ENCODE measurements at places on chromosomes 4 and X.

DNA sequence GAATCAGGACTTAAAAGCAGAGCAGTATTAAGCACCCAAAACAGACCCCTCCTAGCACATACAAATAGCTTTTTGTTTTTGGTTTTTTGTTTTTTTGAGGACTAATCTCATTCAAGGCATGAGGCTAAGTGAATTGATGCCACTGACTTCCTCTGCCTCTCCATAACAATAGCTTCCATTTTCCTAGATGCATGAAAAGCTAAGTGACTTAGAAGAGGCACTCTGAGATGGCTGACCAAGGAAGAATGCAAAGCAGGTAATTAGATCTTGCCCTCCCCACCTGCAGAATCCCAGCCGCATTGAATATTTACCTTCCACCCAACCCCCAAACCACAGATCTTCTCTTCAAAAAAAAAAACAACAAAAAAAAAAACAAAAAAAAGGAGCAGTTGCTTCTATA is 7.4 kb upstream of the KDR start:
- DNase-seq, result no peak

- DNase-seq, result no peak
These were observed 182.9 kb upstream of the PBDC1 start for GRCh38 chrX:75989806-75990590.

DNA sequence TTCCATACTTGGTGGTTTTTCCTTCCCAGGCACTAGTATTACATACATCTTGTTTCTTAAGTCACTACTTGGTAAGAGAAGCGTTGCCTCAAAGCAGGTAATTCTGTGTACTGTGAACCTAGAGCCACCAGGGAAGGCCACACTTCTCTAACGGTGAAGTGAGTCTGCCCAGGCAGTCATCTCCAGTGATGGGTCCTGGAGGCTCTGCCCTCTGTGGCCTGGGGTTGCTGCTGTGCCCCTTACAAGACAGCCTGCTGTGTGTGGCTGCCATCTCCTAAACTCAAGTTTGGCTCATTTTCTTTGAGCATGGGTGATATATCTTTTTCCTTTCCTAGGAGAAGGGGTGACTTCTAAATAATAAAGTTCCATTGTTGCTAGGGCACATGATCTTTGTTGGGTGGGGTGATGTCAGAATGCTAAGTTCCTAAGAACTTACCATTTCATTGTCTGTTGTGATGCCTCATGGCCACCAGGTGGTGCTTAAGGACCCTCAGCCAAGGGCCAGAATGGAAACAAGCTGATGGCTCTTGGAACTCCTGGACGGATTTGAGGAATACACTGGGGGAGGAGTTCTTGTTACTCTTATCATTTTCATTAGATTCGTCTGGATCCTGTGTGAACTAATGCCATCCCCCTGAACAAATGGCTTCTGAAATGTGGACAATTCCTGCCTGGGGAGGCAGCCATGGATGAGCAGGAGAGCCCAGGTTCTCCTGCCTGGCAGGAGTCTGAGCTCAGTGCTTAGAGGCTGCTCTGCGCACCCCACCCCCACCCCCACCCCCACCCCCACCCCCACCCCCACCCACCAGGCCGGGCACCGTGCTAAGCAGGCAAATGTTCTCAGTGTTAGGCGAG is 41.1 kb upstream of the WDR1 start:
- DNase-seq, result peak; percentile 64

DNA sequence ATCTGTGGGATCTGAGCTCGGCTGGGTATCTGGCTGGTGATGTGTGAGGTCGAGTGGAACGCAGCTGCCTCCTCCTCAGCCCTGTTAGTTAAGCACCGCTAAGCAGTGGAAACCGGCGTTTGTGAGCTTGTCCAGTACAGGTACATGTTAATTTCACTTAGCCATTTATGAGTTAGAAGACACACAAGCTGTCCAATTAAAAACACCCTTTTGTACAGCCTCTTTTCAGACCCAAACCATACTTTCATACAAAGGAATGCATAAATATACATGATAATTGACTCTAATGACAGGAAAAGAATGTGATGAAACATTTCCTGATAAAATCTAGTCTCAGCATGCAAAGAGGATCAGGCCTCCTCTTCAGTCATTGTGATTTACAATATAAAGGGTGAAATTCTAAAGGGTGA is 163.6 kb upstream of the FAT1 start:
- DNase-seq, result peak; percentile 22

GRCh38 chr4:150126201-150126863 is 48.1 kb downstream of the DCLK2 start:
- no peak for DNase-seq

- DNase-seq, result no peak
These were observed 558.2 kb upstream of the NDST4 start for GRCh38 chr4:115671581-115671980.

- DNase-seq, result no peak
These were observed 66.6 kb downstream of the ATP10D start for GRCh38 chr4:47551682-47552081.

GRCh38 chr4:61143461-61143860 is 56.7 kb upstream of the ADGRL3 start:
- DNase-seq, result no peak

- no peak for DNase-seq
These were observed 146.7 kb upstream of the PITX2 start for GRCh38 chr4:110769578-110769977.

DNA sequence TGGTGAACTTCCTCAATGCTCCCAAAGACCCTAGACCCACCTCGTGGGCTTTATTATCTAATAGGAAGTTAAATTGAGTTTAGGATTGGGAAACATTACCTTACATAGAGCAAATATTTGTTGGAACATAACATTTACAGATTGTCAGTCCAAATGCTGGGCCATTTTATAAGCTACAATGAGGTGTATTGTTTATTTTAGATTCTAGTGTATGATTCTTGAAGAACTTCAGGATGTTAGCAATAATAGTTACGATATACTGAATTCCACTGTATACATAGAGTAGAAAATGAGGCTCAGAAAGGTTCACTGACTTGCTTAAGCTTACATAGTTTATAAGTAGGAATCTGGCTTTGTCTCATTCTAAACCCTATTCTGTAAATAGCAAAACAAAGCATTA is 37.4 kb downstream of the PAQR3 start:
- no peak for DNase-seq

GRCh38 chr4:47239649-47240048 is 208.3 kb downstream of the GABRB1 start:
- no peak for DNase-seq

- no peak for DNase-seq
These were observed 128.7 kb downstream of the OPHN1 start for GRCh38 chrX:68304602-68305001.

DNA sequence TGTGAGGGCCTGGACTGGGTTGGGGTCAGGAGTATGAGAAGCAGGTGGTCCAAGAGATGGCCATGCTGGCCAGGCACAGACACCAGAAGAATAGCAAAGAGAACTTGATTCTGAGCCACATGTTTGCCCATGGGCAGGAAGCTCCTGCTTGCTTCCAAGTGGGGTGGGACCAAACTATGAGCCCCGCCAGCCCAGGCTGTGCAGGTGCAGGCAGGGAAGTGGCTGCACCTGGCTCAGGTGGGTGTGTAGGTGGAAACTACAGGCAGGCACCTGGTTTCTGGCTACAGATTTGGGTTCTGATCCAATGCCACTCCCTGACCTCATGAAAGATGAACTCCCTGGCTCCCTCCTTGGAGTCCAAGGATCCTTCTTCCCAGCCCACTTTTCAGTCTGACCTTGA is 207.9 kb upstream of the KLF3 start:
- DNase-seq, result no peak

- DNase-seq, result no peak
These were observed 381.5 kb upstream of the PRKX start for GRCh38 chrX:4094926-4095325.

DNA sequence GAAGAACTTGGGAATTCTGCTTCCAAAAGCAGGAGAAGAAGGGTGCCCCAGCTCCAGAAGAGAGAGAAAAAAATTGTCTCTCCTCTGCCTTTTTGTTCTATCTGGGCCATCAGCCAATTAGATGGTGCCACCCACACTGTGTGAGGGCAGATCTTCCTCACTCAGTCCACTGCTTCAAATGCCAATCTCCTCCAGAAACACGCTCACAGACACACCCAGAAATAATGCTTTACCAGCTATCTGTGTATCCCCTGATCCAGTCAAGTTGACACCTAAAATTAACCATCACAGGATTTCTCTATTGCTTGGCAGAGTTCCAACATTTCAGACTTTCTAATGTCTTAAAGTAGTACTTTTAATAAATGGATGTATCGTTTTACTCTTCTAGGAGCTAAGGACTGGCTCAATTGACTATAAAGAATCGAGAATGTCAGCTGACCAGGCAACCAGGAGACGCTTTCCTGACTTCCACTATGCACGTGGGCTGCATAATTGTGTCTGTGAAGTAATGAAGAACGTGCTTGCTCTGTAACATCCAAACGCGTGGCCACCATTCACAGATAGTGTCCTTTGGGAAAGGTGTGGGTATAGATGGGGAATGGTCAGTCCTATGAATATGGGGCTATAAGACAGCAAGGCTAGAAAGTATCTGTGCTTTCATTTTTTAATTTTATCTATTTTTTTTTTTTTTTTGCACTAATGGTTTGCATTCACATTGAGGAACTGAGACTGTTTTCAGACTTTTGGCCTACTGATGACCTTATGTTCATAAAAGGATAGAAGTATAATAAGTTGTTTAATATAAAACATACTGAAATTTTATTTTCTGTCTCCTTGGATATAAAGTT is 9.9 kb upstream of the SMIM20 start:
- no peak for DNase-seq

- no peak for DNase-seq
These were observed 11.9 kb upstream of the SLC9A7 start for GRCh38 chrX:46770817-46771163.

- no peak for DNase-seq
These were observed 227.4 kb upstream of the CXorf51B start for GRCh38 chrX:146581981-146582712.

GRCh38 chr4:15349531-15349935 is 78.3 kb upstream of the C1QTNF7 start:
- DNase-seq, result no peak

- DNase-seq, result no peak
These were observed 310.3 kb downstream of the EVC2 start for GRCh38 chr4:5398056-5398455.

DNA sequence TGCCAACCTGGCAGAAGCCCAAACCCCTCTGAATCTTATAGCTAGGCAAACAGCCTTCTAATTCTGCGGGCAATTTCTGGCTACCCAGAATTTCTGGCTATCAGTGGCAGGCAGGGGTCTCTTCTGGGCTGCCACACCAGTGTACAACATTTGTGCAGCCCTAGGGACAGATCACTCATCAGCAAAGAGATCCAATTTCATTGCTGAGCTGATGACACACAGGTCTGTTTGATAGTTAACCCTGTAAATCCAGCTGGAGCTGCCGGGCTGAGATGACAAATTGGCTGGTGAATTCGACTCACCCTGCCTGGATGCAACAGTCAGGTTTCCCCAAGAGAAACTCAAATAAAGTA is 2.4 kb downstream of the MID1 start:
- no peak for DNase-seq

- DNase-seq, result no peak
These were observed 25.2 kb upstream of the FGFR3 start for GRCh38 chr4:1767770-1768366.

DNA sequence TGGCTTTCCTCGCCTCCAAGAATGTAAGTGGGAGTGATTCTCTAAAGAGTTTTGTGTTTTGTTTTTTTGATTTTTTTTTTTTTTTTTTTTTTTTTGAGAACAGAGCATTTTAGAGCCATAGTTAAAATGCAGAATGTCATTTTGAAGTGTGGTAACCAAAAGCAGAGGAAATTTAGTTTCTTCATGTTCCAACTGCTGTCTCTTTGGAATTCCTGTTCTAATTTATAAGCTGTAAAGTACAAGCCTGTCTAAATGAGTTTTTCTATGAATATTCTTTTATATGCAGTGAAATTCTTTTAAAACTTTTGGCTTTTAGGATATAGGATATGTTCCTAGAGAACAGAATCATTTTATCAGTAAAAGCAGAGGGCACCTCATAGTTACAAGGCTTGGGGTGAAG is 74.2 kb downstream of the KIT start:
- no peak for DNase-seq

DNA sequence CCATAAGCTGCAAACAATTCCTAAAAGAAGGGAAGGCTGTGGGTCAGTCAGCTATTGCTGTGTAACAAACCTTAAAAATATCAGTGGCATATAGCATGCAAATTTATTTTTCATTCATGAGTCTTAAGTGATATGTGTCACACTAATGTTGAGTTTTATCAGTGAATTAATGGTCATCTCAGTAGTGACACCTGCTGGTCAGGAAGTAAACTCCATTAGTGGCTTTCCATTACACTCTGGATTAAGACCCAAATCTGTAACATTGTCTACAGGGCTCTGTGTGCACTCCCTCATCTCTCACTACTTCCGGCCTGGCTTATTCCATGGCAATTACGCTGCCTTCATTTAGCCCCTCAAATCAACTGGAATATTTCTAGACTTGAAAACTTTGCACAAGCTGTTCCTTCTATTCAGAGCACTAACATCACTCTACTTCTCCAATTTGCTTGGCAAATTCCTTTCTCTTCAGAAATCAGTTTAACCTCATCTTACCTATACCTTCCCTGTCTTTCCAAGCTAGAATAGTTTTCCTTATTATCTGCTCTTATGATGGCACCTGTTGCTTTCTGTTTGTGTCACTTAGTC is 217.3 kb upstream of the TAPT1 start:
- no peak for DNase-seq

- DNase-seq, result peak; percentile 77
These were observed 430.9 kb downstream of the MAPK10 start for GRCh38 chr4:85928775-85929591.

Measured in renal cortex interstitium (tissue), 15 donors.